ENCODE measurements at places on chromosomes 3 and 15.

DNA sequence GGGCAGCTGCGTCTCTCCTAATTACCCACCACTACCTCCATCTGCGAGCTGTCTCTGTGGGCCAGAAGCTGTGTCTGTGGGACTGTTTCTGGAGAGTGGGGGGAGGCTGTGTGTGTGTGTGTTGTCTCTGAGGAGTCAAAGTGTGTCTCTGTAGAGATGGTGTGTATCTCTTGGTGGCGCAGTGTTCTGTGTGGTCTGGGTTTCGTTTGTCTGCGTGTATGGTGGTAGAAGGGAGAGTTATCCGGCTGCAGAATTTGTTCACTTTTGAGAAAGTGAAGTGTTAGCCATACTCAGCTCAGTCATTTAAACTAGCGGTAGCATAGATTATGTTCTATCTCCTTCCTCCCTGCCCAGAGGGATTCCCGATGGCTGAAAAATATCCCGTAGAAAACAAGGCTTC lies 2.2 kb downstream of the MYRIP start:
- DNase-seq: no peak

GRCh38 chr3:197226179-197226578 lies 72.2 kb downstream of the DLG1 start:
- no peak for DNase-seq

GRCh38 chr3:138461246-138461645 lies 26.8 kb downstream of the ESYT3 start:
- DNase-seq: no peak

- no peak for DNase-seq
Observed at GRCh38 chr15:91067036-91067435, 33.0 kb upstream of the SV2B start.

- DNase-seq: no peak
Observed at GRCh38 chr3:106640353-106640752, 736.9 kb upstream of the CCDC54 start.

- no peak for DNase-seq
Observed at GRCh38 chr15:35725353-35725752, 179.4 kb upstream of the DPH6 start.

- DNase-seq: no peak
Observed at GRCh38 chr3:154464440-154465190, 34.6 kb upstream of the GPR149 start.

- DNase-seq: no peak
Observed at GRCh38 chr15:72790302-72790910, 6.8 kb upstream of the ADPGK start.

All from coronary artery (tissue), 2 donors.